Right lobe of liver (tissue), 6 donors: ENCODE measurements at places on chromosomes 3 and 15. TPM values are rescaled to one million over a fixed set of nuclear protein-coding genes. Genes with fewer than 3 reads are reported as not detected.

The FSIP1 gene
- total RNA-seq: 0.74 TPM

The GCSAM gene
- not detected for total RNA-seq

DNA sequence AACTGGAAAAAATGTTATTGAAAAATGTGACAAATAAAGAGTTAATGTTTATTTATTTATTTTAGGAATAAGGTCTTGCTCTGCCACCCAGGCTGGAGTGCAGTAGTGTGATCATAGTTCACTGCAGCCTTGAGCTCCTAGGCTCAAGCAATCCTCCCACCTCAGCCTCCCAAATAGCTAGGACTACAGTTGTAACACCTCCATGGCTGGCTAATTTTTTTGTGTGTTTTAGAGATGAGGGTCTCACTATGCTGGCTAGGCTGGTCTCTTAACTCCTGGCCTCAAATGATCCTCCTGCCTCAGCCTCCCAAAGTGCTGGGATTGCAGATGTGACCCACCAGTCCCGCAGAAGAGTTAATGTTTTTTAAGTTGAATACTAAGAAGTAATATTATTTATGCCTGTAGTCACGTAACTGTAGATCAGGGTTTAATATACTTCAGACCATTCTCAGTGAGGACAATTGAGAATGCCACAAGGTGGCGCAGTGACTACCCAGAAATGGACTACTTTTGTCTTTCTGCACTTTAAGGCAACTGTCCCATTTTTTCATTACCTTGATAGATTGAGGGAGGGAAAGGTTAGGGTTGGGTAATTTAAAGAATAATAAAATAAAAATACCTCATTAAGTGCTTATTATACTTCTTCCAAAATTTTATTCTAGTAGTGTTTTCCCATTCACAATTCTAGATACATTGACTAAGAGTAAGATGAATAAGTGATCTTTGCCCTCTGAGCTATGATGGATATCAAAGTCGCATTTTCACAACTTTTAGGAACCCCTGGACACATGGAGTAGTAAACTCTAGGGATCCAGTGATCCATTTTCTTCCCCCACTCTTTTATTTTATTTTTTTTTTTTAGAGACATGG is 6.0 kb downstream of the MUC13 start:
- no peaks in the 10 kb centered on the region for H3K27me3 ChIP-seq
- H3K36me3 ChIP-seq: no peaks in the 10 kb centered on the region
- H3K27ac ChIP-seq: no peak overlapping the region
- DNase-seq: no peak

The HDC gene
- not detected for total RNA-seq

The RAD51 gene
- total RNA-seq: not detected

The SOX2 gene
- not detected for total RNA-seq

The CEP152 gene
- 2.8 TPM for total RNA-seq

- no peaks in the 10 kb centered on the region for H3K4me1 ChIP-seq
- H3K27ac ChIP-seq: no peak overlapping the region
- DNase-seq: no peak
- H3K36me3 ChIP-seq: no peaks in the 10 kb centered on the region
- H3K4me3 ChIP-seq: no peak overlapping the region
Measured at GRCh38 chr3:99833617-99834205, 16.0 kb downstream of the CMSS1 start.

The ITPKA gene
- total RNA-seq: 12.2 TPM

The SPATA12 gene
- not detected for total RNA-seq

GRCh38 chr15:69786136-69786701 is 311.5 kb downstream of the TLE3 start:
- H3K4me1 ChIP-seq: no peaks in the 10 kb centered on the region
- no peak overlapping the region for H3K4me3 ChIP-seq
- H3K36me3 ChIP-seq: no peaks in the 10 kb centered on the region
- no peak overlapping the region for H3K27ac ChIP-seq
- DNase-seq: no peak
